Heart left ventricle (tissue), 16 donors: ENCODE measurements at places on chromosomes 4 and X. TPM values are rescaled to one million over a fixed set of nuclear protein-coding genes. Genes with fewer than 3 reads are reported as not detected.

DAPP1 gene
- 0.23 TPM for polyA plus RNA-seq

FGB gene
- 0.46 TPM for polyA plus RNA-seq

GRCh38 chr4:150250998-150251651, 172.9 kb downstream of the DCLK2 start:
- no peak for DNase-seq

UCP1 gene
- polyA plus RNA-seq, result 0.14 TPM

- no peak for DNase-seq
These were observed 39.4 kb downstream of the PPP3CA start for GRCh38 chr4:101307899-101308298.

TCEANC gene
- polyA plus RNA-seq, result 1.0 TPM

MAGEB6B gene
- polyA plus RNA-seq, result not detected

- DNase-seq, result no peak
These were observed 92.7 kb downstream of the SRPX start for GRCh38 chrX:38127961-38128360.

DNA sequence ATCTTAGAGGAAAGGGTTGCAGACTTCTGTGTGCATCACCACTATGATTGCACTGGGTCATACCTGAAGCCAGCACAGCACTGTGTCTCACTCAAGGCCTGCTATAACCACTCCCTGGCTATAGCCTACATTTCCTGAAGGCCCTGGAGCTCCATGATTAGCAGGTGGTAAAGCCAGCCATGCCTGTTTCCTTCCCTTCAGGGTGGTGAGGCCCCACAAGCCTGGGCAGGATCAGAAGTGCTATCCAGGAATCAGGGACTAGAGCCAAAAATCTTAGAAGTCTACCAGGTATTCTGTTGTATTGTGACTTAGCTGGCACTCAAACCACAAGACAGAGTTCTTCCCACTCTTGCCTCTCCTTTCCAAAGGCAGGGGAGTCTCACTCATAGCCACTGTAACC, 734.6 kb downstream of the GLUD2 start:
- DNase-seq, result no peak

DNA sequence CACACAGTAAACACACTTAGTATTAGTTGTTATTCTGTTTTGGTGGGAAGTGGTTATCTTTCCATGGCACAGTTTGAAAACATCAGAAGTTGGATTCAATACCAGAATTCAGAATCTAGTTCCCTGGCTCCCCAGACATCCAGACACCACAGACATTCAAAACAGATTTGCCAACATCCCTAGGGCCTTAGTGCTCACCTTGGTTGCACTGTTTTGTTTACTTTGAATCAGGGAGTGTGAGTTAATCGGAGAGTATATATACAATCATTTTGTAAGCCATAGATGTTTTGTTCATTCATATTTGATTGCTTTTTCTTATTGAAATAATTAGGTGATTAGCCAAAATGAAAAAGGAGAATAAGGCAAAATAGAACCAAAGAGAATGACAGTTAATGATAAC, 324.7 kb upstream of the CLNK start:
- DNase-seq, result no peak

CCNG2 gene
- 3.3 TPM for polyA plus RNA-seq

GRCh38 chr4:25358515-25359275, 18.4 kb upstream of the ANAPC4 start:
- no peak for DNase-seq

GYPB gene
- not detected for polyA plus RNA-seq

ARL13A gene
- polyA plus RNA-seq, result not detected

DNA sequence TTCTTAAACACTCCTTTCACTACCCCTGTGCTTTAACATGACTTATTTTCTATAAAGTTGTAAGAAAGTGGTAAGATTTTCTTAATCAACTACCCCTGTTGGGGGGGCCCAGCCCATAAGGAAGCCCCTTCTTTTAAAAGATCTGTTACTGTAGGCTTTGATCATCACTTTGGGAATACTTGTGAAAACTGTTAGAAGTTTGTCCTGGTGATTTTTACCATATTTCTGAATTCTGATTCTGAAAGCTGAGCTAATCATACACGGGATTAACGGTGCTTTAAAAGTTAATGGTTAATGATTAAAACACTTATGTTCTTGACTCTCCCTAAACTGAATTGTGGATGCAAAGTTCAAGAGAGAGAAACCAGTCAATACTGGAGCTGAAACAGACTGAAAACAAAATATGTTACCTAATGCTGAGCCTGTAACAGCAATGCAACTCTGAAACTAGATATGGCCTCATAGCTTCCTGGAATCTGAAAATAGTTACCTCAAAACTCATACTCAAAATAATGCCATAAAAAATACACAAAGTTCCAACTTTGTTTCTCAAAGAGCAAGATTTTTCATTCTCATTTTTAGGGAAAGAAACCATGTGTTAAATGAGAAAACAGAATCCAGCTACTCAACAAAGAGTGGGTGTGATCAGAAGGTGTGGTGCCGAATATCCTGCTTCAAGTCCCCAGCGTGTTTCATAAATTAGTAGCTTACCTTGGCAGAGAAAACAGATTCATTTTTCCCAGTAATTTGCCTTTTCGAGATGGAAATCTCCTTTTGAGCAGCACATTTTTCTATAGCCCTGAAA, 31.6 kb downstream of the ADH7 start:
- no peak for DNase-seq

- DNase-seq, result no peak
These were observed 144.4 kb downstream of the GLRA2 start for GRCh38 chrX:14673764-14674163.

SHISA3 gene
- polyA plus RNA-seq, result 9.6 TPM

NDNF gene
- polyA plus RNA-seq, result 6.7 TPM
